ENCODE measurements at places on chromosomes 1 and 21. TPM values are rescaled to one million over a fixed set of nuclear protein-coding genes. Genes with fewer than 3 reads are reported as not detected.

- DNase-seq, result no peak
Observed at GRCh38 chr1:116495535-116495934, 75.3 kb downstream of the CD58 start.

The GUCA2B gene
- not detected for total RNA-seq

GRCh38 chr1:56191369-56191768, 388.0 kb downstream of the PLPP3 start:
- DNase-seq, result no peak

The FOXD2 gene
- total RNA-seq, result 0.44 TPM

DNA sequence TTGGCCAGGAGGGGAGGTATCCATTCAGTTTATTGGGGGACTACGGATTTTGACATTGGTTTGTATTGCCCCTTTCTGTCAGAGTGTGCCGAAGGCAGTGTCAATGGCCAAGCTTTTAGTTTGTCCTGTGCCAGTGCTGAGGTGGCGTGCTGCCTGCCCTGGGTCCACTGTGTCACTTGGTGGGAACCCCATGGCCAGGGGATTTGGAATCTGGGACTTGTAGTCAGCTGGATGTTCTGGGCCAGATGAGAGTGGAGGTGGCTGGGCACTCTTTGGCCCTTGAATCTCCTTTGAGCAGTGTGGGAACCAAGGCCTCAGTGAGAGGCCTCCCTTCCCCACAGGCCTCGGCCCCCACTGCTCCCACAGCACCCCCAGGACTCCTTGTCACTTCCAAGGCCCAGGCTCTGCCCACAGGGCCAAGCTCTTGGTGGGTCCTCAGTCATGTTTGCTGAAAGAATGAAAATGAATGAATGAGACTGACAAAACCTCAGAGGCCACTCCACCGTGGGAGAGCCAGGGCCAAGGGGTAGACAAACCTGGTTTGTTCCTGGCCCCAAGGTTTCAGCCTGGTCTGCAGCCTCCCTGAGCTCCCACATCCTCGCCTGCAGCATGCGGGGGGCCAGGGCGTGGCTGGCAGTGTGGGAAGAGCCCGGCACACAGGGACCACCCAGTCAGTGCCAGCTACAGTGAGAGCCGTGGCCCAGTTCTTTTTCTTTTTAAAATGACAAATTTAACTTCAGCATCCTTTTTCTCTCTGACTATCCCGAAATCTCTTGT, 412.2 kb downstream of the MATN1 start:
- no peak for DNase-seq

The CCDC181 gene
- 1.4 TPM for total RNA-seq

- no peak for DNase-seq
Observed at GRCh38 chr1:109547463-109548320, 723 bp upstream of the GNAI3 start.
